Activated T-helper 9 cell treated with anti-CD3 and anti-CD28 coated beads, Interleukin-2, amount 50 U/mL, for 16 hours (primary cell): ENCODE measurements at places on chromosomes 2 and 18.

- DNase-seq, result no peak
Measured at GRCh38 chr2:62968168-62968567, 82.5 kb upstream of the OTX1 start.

DNA sequence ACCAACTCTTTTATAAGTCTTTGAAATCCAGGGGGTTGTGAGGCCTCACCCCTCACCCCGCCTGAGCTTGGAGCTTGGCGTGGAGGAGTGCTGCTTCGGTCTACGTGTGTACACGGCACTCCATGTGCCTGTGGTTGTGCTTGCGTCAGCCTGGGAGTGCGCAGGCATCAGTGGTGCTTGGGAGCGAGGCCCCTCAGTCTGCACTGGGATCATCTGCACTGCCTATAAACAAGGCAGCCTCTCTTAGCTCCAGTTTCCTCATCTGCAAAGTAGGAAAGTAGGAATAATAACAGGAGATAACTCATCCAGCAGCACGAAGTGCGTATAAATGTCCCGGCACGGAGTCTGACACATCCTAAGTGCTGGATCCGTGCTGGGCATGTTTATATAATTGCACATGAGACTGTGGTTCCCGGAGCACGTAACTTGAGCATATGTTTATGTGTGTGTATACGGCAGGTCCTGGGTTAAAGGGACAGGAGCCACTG, 1.2 kb downstream of the GYPC start:
- DNase-seq, result peak; percentile 28

DNA sequence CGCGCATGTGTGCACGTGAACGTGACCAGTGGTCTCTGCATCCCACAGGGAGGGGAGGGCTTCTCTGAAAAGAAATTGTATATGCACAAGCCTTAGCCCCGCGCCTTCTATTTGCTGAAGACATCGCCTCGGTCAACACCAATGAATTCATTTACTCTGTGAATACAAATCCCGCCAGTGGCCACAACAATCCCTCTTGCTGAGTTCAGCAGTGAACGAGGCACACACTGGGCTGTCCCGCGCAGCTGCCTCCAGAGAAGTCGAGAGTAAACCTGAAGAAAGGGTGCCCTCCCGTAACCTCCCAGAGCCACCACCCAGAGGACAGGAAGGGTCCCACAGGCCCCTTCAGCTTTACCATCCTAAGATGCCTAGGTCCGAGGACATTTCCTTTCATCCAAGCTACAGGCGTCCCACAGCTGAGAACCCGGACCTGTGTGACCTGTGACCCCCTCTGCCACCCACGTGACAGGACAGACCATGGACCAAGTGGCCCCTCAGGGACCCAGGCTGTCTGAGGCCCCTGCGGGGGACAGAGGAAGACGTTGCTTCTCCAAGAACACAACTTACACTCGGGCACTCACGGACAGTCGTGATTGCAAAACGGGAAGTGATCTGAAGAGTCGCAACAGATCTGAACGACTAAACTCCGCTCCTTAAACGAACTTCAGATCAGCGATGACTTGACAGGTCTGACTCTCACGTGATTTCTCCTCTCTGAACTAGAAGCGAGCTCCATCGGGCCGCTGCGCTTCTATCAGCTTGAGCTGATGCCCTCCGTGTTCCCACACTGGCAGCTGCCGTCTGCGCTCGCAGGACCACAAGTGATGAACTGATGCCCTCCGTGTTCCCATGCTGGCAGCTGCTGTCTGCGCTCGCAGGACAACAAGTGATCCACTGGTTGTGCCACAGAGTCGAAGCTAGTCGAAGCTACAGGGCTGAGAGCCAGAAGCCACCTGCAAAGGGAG, 92.7 kb downstream of the ZNF516 start:
- no peak for DNase-seq

DNA sequence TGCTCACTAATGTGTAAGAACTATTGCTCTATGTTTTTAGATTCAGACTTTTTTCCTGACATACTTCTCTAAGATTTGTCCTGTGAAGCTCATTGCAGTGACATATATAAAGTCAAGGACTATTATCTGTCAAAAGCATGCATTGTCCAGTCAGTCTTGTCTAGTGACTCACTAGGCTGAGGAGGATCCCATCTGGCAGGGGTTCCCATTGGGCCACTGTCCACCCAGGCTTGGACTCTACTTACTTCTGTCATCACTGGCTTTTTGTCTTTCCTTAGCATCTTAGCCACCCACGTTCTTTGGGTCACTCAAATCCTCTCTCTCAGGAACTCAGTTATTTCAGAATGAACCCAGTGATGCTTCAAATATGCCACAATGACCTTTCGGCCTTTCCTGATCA, 132.6 kb upstream of the NABP1 start:
- DNase-seq, result no peak

DNA sequence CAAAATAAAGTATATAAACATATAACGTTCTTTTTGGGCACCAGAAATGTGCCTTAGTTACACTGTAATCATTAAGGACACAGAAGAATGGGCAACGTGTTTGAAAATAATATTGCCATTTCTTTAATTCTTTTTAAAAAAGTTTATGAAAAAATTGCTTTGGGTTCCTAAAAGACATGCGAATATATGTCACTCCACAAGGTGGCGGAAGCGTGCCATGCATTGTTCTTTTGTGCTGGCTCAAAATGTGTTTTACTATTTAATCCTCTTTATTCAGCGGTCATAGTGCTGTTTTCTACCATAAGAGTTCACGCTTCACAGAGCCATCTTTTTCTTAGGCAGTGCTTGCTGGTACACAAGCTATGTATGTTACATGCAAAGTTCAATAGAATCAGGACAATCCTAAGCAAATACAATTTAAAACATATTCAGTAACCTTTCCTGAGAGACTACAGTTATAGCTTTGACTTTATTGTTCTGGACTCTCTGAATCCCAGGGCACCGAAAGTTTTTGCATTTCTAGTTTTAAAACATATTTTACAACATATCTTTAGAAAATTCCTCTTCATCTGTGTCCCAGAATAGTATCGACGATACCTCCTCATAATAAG, 147.8 kb upstream of the ERBB4 start:
- DNase-seq, result peak; percentile 4

- no peak for DNase-seq
Measured at GRCh38 chr2:227805578-227805977, 8.1 kb upstream of the CCL20 start.

DNA sequence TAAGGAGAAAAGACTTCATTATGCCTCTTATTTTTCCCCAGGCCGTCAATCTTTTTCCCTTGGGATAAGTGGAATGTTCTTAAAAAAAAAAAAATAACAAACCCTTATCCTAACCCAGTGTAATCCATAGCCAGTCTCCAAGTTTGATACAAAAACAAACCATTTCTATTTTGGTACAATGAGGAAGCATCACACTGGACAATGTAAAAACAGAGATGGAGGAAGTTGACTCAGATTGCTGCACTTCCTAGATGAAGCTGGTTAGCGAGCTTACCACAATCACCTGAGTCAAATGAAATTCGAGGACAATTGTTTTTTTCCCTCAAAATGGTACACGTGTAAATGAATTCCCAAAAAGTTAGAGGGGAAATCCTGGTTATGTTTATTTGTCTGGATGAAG, 259.7 kb downstream of the TCF4 start:
- no peak for DNase-seq

- no peak for DNase-seq
Measured at GRCh38 chr2:34979148-34979547, 1376.4 kb upstream of the CRIM1 start.

- no peak for DNase-seq
Measured at GRCh38 chr2:70627211-70627898, 73.7 kb upstream of the TGFA start.

DNA sequence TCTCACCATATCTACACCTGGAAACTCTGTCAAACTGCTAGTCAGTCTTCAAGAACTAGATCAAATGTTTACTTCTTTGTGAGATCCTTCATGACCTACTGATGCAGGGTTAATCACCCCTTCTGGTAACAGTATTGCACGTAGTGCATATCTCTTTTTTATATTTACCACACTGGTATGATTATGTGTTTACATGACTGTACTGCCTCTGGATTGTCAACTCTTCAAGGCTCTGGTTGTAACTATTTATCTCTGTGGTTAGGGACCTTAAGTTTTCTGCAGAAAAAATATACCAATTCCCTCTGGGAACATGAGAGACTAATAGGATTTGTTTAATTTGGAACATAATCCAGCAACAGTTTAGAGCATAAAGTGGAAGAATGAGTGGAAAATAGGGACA, 135.5 kb downstream of the PDE1A start:
- no peak for DNase-seq

DNA sequence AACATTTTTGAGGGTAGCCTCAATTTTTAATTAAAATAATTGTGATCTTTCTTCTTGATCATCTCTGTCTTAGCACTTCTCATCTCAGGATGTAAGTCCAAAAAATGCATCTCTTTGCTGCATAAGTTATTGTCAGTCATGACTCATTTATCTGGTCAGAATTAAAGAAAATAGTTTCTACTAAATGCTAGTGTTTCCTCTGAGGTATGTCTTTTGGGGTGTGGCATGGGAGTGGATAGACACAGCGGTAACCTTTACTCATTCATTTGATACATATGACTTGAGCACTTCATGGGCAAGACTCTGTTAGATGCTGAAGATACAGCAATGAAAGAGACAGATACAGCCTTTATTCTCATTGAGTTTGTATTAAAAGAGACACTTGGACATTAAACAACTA, 284.7 kb downstream of the IRS1 start:
- DNase-seq, result no peak

DNA sequence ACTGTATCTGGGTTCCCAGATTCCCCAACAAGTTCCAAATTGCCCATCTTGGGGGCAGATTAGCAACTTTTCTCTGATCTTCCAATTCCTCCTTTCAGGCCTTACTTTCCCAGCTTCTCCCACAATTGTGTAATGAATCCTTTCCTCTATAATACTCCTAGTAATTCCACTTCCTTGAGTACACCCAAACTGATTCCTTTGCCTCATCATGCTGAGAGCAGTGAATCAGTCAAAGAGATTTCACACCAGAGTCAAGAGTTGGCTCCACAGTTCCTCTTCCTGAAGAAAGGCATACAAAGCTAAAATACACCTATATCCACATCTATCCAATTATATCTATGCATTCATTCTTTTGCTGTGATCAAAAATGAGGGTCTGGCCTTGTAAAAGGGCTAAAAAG, 28.6 kb upstream of the DAPL1 start:
- DNase-seq, result no peak

DNA sequence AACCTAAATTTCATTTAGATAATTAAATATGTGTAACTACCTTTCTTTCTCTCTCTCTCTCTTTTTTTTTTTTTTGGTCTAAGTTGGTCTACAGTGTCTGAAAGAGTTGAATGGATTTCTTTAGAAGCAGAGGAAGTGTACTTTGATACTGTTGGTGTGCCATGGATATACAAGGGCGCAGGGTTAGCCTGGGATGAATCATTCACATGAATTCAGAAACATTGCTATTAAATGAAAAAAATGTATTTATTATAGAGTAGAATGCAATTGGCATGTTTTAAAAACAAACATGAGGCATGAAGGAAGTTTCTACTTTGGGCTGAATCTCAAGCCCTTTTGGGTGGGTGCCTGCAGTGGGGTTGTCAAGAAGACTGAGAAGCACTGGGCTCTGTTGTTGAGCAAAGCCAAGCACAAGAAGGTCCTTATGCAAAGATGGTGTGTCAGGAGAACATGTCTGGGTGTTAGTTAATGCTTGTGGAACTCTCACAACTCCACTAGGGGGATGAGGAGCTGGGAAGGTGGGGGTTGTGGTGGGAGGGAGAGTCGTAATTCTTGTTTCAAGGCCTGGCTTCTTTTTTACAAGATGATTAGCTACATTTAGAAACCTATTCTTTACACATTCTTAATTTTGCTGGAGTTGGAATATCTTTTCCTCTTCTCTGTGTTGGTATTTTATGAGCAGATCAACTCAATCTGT, 57.9 kb downstream of the LYPD6 start:
- no peak for DNase-seq

DNA sequence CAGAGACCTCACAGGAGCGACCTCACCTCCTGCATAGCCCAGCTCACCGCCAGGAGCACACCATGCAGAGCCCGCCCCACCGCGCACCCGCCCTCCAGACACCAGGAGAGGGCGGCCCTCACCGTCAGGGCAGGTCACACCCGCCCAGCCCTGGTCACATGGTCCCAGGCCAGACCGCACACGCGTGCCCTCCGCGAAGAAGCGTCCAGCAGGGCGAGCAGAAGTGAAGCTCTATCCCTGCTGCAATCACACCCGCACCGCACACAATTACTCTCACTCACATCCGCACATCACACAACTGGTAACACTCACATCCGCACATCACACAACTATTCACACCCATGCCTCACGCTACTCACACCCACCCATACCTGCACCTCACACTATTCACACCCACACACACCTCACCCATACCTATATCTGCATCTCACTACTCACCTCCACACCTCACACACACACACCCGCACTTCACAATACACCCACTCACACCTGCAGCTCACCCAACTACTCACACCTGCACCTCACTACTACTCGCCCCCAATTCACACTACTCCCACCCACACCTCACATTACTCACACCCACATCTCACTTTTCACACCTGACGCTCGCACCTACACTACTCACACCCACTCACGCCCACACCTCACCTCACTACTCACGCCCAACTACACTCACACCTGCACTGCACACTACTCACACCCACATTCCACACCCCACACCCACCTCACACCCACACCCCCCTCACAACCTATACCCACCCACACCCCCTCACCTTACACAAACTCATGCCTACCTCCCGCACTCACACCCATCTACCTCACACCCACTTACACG, 242.0 kb downstream of the HDAC4 start:
- no peak for DNase-seq

- no peak for DNase-seq
Measured at GRCh38 chr2:1766425-1766824, 22.1 kb upstream of the PXDN start.

- no peak for DNase-seq
Measured at GRCh38 chr2:207775473-207775872, 5.8 kb upstream of the FZD5 start.

DNA sequence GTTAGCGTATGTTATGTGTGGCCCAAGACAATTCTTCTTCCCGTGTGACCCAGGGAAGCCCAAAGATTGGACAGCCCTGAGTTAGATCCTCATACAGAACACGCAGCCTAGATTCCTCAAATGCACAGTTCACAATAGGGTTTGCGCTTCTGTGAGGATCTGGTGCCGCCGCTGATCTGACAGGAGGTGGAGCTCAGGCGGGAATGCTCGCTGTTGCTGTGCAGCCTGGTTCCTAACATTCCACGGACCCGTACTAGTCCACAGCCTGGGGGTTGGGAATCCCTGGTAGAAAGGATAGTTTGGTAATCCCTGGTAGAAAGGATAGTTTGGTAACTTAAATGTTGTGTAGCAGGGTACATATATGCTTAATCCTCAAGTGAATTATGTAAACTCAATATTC, 27.0 kb downstream of the MAPRE3 start:
- DNase-seq, result no peak

DNA sequence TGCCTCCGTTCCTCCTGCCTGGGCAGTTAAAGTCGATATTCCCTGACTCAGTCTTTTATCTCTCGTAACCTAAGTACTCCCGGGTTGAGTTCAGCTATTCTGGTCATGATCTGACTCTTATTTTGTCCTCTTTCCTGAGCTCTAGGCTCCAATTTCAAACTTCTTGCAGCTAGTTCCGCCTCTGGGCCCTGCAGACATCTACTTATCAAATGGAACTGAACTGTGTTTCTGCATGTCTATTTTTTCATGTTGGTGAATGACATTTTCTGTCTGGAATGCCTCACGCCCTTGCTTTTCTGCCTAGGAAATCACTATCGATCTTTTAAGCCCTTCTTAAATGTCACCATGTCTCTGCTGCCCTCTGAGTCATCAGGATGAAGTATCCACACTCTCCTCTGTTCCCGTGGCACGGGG, 101.5 kb downstream of the VAPA start:
- no peak for DNase-seq
